ENCODE measurements at places on chromosomes 12 and 14.

- no peak for DNase-seq
Measured at GRCh38 chr14:55799508-55800095, 219.6 kb downstream of the KTN1 start.

DNA sequence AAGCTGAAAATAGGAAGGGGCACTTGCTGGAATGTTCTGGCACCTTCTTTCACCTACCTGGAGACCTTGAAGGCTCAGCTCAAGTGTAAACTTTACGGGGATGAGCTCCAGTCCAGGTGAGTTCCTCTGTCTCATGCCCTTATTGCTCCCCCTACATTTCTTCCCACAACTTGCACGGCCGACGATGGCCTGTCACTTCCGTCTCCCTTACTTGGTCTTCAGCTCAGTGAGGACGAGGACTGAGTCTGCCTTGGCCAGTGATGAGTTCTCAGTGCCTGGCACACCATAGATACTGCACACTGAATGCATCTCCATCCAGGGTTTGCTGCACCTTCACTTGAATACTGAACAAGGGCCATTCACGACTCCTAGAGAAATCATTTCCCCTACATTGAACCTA, 21.4 kb downstream of the ADGRD1 start:
- DNase-seq, result no peak

DNA sequence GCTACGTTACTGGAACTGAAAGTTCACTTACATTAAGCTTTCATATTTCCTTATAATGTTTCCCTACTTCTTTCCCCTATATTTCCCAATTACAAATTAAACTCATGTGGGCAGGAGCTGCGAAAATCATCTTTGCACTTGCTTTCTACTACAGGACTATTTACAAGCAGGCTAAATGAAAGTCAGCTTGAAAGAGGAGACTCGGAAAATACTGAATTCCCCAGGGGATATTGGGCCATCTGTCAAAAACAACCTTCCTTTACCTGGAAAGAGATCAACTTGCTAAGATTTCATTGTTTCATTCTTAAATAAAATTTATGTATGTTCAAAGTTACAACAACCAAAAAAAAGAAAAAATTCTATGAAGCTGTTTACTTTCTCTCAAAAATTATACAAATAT, 92.8 kb upstream of the BBS10 start:
- no peak for DNase-seq

- no peak for DNase-seq
Measured at GRCh38 chr12:105587237-105587636, 256.7 kb downstream of the C12orf75 start.

DNA sequence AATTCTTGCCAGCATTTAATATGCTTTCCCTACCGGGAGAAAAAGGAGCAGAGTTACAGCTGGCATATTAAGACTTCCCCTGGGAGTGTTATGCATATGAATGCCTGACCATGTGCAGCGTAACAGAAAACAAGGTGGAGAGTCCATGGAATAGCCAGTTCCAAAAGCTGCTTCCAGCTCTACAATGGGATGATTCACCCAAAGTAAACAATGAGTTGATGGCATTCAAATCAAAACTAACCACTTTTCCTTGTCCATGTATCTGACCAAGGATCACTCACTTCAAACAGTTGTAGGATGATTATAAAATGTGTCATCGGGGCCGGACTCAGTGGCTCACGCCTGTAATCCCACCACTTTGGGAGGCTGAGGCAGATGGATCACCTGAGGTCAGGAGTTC, 48.1 kb upstream of the BICDL1 start:
- DNase-seq, result no peak

Measured in D721Med (cell line).